ENCODE measurements at places on chromosomes 1 and 21.

- H3K4me3 ChIP-seq: no peak overlapping the region
- no peaks in the 10 kb centered on the region for H3K4me1 ChIP-seq
- peaks cover 35% of the 10 kb centered on the region for H3K36me3 ChIP-seq
- DNase-seq: peak; percentile 43
- H3K27ac ChIP-seq: no peak overlapping the region
Measured at GRCh38 chr1:170010443-170010842, 64.1 kb downstream of the KIFAP3 start.

DNA sequence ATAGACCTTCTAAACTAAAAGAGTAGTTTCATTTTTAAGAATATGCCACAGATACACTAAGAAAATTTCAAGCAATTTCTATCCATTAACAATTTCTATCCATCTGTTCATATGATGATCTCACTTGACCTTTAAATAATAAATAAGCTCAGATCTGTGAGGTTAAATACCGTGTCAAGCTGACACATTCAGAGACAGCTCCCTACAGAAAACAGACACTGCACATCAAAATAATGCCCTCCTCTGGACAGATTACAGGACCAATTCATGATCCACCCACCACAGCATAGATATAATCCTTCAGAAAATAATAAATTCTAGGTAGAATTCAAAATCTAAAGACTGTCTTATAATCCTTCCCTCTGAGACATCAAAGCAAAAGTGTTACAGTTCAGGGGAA lies 49.4 kb upstream of the SEC16B start:
- H3K4me1 ChIP-seq: peaks cover 5% of the 10 kb centered on the region
- H3K27ac ChIP-seq: no peak overlapping the region
- no peaks in the 10 kb centered on the region for H3K27me3 ChIP-seq

GRCh38 chr1:246566813-246567645 lies 773 bp downstream of the CNST start:
- H3K27me3 ChIP-seq: no peaks in the 10 kb centered on the region
- H3K4me3 ChIP-seq: peak overlapping the region; percentile 88
- peaks cover 8% of the 10 kb centered on the region for H3K4me1 ChIP-seq
- H3K27ac ChIP-seq: peak overlapping the region; percentile 53

GRCh38 chr1:60753036-60753900 lies 329.1 kb upstream of the NFIA start:
- DNase-seq: no peak
- no peak overlapping the region for H3K4me3 ChIP-seq
- no peak overlapping the region for H3K27ac ChIP-seq
- H3K36me3 ChIP-seq: no peaks in the 10 kb centered on the region

- no peak overlapping the region for H3K4me3 ChIP-seq
- peaks cover 5% of the 10 kb centered on the region for H3K4me1 ChIP-seq
- H3K27ac ChIP-seq: no peak overlapping the region
Measured at GRCh38 chr1:93988634-93989350, 79.6 kb upstream of the GCLM start.

GRCh38 chr1:172549621-172550280 lies 16.8 kb downstream of the SUCO start:
- no peaks in the 10 kb centered on the region for H3K4me1 ChIP-seq
- no peaks in the 10 kb centered on the region for H3K27me3 ChIP-seq
- H3K27ac ChIP-seq: no peak overlapping the region
- H3K4me3 ChIP-seq: no peak overlapping the region
- no peak for DNase-seq

DNA sequence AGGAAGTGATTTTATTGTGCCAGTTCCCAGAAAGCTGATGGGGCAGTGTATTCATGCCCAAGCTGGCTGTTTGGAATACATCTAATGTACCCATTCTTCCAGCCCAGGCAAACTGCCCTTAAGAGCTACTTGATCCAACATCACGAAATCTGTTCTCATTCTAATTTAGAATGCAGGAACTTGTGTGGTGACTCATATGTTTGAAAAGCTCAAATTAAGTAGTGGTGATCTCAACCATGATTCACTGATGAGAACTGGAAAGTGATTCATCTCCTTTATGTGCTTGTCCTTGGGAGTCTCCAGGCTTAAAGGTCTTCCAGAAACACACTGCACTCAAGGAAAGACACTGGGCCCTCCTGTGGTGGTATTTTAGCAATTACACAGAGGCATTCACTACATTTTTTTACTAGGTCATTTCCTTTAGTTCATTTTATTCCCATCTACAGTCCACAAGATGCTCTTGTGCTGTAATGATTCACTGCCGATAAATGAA lies 65.4 kb downstream of the RPE65 start:
- H3K4me3 ChIP-seq: no peak overlapping the region
- no peaks in the 10 kb centered on the region for H3K36me3 ChIP-seq
- H3K27ac ChIP-seq: peak overlapping the region; percentile 63
- H3K27me3 ChIP-seq: no peaks in the 10 kb centered on the region
- peak; percentile 100 for DNase-seq

DNA sequence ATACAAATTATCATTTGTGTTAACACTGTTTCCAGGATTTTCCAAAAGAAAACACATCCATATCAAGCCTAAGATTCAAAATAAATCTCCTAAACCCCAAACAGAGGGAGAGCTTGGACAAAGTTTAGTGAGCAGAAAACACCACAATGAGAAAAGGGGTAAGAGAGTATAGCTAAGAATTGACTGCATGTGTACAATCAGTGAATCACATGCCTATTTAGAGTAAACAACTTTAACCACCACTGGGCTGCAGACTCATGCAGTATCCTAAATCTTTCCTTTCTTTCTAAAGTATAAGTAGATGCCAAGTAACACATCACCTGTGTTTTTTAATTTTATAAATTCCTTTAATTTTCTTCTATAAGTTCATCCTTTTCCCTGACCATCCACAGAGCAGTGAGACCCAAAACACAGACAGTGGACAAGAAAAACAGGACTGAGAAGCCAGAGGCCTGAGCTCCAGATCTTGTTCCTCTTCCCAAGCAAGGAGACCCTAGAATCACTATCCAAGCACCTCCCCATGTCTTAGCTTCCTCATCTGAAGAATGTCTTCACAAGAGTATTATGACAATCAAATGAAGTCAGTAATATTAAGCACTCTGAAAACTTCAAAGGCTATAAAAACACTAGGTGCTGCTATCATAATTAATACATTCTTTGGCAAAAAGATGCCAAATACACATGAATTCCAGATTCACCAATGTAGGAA lies 93.1 kb downstream of the VAV3 start:
- H3K27me3 ChIP-seq: no peaks in the 10 kb centered on the region
- no peak overlapping the region for H3K4me3 ChIP-seq
- H3K27ac ChIP-seq: no peak overlapping the region

DNA sequence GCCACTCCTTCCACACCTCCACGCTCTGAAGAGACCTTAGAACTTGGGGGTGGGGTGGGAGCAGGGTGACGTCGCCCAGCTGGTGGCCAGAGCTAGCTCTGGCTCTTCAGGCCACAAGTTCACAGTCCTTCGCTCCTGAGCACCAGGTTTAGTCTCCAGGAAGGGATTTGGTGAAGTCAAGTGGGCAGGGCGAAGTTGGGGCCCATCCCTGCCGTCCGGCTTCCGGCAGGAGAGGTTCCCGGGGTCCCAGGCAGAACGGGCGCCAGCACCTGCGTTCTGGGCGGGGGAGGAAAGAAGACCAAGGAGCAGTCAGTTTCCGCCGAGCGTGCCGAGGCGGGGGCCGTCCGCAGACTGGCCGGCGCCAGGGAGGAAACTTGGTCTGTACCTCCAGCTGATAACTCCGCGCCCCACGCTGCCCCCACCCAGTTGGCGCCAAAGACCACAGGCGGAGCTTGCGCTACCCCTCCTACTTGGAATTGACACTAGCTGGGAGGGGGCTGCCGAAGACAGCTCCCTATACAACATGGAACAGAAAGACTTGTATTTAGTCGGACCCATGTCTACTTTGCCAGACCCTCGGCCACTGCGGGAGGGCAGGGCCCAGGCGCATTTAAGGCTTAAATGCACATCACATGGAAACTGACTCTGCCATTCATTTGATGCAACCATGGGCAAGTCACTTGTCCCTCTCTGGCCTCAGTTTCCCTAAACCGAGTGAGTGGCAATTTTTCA lies 995 bp downstream of the ID3 start:
- no peaks in the 10 kb centered on the region for H3K36me3 ChIP-seq
- no peak overlapping the region for H3K27ac ChIP-seq
- peaks cover 34% of the 10 kb centered on the region for H3K4me1 ChIP-seq
- H3K4me3 ChIP-seq: peak overlapping the region; percentile 86
- DNase-seq: peak; percentile 60

- H3K4me1 ChIP-seq: peaks cover 29% of the 10 kb centered on the region
- no peaks in the 10 kb centered on the region for H3K27me3 ChIP-seq
- peaks cover 39% of the 10 kb centered on the region for H3K36me3 ChIP-seq
- H3K4me3 ChIP-seq: no peak overlapping the region
- no peak for DNase-seq
Measured at GRCh38 chr1:180918519-180918918, 5.8 kb downstream of the KIAA1614 start.

DNA sequence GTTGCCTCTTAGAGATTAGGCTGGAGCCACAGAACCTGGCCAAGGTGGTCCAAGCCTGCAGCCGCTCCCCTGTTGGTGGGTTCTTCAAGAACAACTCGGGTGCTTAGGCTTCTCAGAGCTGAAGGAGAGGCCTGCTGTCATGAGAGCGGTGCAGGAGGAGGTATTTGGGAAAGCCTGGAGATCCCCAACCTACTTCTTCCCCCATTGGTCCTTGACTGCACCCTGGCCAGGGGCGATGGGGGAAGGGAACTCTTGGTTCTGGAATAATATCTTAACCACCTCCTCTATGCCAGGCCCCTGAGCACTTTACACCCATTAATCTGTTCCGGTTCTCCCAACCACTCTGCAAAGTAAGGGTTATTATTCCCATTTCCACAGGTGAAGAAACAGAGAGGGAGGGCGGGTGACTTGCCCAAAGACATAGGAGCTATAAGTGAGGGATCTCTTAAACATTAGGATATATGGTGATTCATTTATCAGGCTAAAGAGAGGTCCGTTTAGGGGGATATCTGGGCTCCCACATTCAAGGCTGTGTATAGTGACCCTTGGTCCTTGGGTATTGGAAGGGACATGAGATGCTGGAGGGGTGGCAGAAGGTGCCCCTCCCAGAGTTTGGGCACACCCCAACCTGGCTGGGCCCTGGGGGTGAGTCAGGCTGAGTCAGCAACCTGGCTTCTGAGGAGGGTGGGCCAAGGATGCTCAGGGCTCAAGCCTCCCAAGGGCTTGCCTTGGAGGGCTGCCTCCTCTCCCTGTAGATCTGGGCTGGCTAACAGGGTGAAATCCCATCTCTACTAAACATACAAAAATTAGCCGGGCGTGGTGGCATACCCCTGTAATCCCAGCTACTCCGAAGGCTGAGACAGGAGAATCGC lies 5.2 kb downstream of the TRNP1 start:
- H3K36me3 ChIP-seq: no peaks in the 10 kb centered on the region
- no peak for DNase-seq
- peaks cover 54% of the 10 kb centered on the region for H3K4me1 ChIP-seq
- no peaks in the 10 kb centered on the region for H3K27me3 ChIP-seq
- H3K27ac ChIP-seq: peak overlapping the region; percentile 71

DNA sequence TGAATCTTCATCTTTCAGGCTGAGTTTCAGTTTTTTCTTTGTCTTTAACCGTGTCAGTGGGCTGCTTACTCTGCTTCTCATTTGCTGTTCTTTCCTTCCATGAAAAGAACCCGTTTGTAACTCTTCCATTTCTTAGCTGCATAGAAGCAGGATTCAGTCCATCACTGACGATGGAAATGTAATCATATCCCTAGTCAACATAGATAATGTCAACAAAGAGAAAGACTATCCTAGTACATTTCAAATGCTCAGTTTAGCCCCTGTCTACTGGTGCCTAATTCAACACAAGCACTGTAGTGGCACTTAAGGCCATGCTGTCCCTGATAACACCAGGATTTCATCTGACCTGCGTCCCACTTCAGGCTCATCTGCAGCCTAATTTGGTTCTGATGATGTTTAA lies 376 bp downstream of the GBP1 start:
- DNase-seq: no peak
- peaks cover 14% of the 10 kb centered on the region for H3K36me3 ChIP-seq
- H3K27ac ChIP-seq: peak overlapping the region; percentile 67
- H3K27me3 ChIP-seq: no peaks in the 10 kb centered on the region

- no peak for DNase-seq
- no peak overlapping the region for H3K4me3 ChIP-seq
- no peaks in the 10 kb centered on the region for H3K36me3 ChIP-seq
- H3K27me3 ChIP-seq: no peaks in the 10 kb centered on the region
- no peak overlapping the region for H3K27ac ChIP-seq
Measured at GRCh38 chr1:167094690-167095089, 815 bp downstream of the STYXL2 start.

DNA sequence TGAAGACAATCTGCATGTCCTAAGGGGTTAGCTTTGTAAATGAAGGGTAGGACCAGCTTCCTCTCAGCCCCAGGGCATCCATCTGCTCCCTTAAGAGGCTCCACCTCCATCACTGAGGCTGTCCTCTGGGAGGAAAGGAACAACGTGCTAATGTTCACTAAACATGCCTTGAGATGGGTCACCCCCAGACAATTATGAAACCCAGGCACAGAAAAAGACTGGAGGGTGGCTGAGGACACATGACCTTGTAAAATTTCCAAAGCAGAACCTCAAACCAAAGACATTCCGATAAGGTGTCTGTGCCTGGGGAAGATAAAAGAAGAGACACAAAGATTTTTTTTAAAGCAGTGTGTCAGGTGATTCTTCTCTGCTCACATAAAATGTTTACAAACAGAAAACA lies 37.6 kb upstream of the ZNF124 start:
- no peaks in the 10 kb centered on the region for H3K27me3 ChIP-seq
- peaks cover 19% of the 10 kb centered on the region for H3K36me3 ChIP-seq
- DNase-seq: peak; percentile 45
- no peak overlapping the region for H3K27ac ChIP-seq
- H3K4me3 ChIP-seq: peak overlapping the region; percentile 94

DNA sequence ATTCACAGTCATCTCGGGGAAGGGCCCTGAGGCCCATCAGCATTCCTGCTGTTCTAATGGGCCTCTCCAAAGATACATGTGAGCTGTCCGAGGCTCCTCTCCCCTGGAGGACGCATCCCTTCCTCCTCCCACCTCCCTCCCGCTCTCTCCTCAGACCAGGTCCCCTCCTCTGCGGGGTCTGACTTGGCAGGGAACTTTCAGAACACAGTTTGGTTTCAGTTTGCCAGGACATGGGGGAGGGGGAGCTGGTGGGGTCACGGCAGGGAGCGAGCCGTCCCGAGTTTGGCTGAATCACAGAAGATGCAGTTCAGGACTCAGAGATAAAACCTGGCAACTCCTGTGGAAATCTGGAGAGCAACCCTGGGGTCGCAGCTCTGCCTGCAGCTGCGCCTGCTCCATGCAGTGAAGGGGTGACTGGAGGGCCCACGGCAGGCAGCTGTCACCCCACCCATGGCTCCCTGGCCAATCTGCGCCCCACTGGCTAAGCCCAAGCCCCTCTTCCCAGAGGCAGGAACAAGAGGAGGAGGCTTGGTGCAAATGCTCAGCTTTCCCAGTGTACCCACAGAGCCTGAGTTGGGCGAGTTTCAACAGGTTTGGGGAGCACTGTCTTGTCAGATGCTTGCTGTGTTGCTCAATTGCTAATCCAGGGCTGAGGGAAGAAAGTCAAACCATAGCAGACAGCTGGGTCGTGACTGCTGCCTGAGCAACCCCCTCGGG lies 5.7 kb downstream of the WNT4 start:
- peaks cover 42% of the 10 kb centered on the region for H3K4me1 ChIP-seq
- H3K27ac ChIP-seq: no peak overlapping the region
- DNase-seq: peak; percentile 60
- H3K36me3 ChIP-seq: no peaks in the 10 kb centered on the region
- no peak overlapping the region for H3K4me3 ChIP-seq
- H3K27me3 ChIP-seq: peaks cover 75% of the 10 kb centered on the region

All from mesenchymal stem cell (in vitro differentiated cells and primary cell).